ENCODE measurements at places on chromosomes 7 and 10.

DNA sequence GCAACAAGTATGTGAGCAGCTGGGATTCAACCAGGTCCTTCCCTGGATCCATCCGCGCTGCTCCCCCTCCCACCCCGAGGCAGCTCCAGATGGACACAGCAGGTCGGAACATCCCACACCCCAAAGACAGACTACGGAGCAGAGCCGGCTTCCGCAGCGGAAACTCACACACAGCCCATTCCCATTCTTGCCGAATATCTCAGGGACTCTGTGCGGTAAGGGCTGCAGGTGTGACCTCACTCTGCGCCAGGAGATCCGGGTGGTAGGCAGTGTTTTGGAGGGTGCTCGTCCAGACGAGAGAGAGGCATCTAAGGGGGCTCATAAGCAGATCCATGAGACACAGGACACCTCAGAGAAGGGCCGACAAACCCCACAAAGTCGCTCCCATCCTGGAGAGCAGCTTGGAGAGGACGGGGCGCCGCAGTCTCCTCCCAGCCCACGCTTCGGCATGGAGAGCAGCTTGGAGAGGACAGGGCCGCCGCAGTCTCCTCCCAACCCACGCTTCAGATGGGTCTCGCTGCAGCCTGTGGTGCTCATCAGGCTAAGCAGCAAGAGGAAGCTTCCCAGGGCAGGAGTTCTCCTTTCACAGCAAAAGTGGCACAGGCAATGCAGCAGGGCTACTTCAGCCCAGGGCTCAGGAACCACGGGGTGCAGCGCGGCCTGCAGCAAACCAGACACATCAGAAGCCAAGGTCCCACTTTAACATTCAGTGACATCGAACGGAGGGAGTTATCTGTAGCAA is 179.9 kb downstream of the DIP2C start:
- DNase-seq, result no peak

DNA sequence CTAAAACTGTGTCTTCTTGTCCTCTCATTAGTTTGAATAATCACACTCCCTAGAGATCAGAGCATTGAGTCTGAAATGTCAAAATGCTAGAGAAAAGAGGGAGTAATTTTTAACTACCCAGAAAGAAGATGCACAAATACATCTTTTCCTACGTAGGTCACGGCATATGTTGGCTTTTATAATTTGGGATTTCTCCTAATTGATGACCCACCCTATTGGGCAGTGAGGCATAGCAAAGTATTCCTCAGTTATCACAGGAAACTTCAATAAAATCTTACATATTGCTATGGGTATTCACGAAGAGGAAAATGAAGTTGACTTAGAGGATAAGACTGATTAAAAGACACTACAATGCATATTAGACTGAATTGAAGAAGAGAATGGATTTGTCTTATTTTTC is 25.4 kb downstream of the ARMC10 start:
- DNase-seq, result no peak

DNA sequence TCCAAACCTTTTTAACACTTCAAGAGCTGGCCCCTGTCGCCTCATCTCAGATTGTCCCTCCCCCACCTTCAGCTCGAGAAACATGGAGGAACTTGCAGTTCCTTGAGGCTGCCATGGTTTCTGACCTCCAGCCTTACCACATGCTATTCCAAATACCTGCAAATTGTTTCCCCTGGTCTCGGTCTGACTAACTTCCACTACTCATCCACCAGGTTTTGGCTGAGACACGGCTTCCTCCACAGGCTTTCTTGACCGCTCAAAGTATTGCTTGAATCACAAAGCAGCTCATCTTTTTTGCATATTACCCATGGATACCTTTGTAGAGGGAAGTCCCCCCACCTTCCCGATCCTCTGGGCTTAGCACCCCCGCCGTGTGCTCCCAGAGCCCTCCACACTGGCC is 5.2 kb upstream of the SAMD8 start:
- no peak for DNase-seq

DNA sequence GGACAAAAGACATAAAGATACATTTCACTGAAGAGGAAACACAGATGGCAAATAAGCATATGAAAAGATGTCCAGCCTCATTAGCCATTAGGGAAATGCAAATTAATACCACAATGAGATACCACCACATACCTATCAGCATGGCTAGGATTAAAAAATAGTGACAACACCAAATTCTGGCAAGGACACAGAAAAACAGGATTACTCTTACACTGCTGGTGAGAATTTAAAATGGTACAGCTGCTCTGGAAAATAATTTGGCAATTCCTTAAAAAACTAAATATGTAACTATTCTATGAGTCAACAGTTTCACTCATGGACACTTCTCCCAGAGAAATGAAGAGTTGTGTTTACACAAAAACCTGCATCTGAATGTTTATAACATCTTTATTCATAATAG is 121.1 kb downstream of the C10orf90 start:
- no peak for DNase-seq

- no peak for DNase-seq
Measured at GRCh38 chr7:90025771-90026170, 128.5 kb upstream of the STEAP1 start.

GRCh38 chr7:148921806-148922205 is 37.7 kb upstream of the EZH2 start:
- no peak for DNase-seq

DNA sequence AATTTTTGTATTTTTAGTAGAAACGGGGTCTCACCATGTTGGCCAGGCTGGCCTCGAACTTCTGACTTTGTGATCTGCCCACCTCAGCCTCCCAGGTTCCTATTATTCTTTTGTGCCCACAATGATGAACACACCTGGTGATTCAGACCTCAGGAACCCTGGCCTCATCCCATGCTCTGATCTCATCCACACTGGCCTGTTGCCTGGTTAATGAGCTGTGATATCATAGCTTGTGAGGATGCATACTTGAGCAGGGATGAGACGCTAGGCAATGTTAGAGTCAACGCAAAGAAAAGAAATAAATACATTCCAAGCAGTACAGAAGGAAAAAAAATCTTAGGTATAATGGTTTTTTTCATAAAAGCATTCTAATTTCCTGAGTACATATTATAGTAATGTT is 82.4 kb upstream of the RNF32 start:
- DNase-seq, result no peak

GRCh38 chr10:117621795-117622420 is 79.4 kb downstream of the EMX2 start:
- DNase-seq, result no peak

- DNase-seq, result no peak
Measured at GRCh38 chr10:58359541-58359940, 24.7 kb downstream of the UBE2D1 start.

DNA sequence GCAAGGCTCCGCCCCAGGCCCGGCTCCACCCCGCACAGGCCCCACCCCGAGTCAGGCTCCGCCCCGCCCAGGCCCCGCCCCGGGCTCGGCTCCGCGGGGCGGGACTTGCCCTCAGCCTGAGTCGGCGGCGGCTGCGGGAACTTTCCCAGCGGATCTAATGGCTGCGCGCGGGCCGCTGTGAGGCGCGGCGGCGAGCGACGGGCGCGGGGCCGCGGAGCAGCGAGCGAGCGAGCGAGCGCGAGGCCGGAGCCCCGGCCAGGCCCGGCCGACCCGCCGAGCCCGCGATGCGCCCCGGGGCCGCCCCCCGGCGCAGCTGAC is at the start of gene INPP5A:
INPP5A (plus strand) TSS at position 104 of the 318 bp plus-strand sequence. CDS start 310 bp downstream, outside the sequence.
- no peak for DNase-seq

DNA sequence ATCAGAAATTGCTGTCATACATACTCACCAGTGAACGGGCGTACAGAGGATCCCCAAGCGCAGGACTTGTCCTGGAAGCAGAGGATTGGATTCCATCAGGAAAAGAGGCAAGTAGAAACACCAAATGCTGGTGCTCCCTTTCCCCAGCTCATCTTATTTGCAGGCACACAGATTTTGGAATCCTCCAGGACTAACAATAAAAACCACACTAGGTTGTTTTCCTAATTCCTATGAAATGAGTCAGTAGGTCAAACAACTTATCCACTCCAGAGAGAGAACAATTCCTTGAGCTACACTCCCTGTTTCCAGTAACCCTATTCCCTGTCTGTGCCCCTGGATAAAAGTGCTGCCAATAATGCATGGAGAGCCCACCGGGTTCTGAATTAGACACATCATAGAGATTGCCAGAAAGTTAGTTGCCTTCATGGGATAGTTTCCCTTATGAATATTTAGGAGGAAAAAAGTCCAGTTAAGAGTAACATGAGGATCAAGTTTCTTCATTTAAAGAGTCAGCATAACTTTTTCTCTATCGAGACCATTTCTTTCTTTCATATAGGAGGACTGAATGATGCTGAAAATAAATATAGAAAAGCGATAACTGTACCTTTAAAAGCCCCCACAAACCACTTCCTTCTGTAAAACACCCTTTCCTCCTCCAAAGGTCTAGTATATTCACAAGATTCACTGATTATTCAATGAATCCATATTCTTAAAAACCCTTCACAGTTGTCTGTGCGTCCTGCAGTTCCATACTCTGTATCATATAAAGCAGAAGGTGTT is 178.3 kb upstream of the KLF14 start:
- no peak for DNase-seq

- peak; percentile 6 for DNase-seq
Measured at GRCh38 chr7:11830582-11831155, 1.3 kb downstream of the THSD7A start.

DNA sequence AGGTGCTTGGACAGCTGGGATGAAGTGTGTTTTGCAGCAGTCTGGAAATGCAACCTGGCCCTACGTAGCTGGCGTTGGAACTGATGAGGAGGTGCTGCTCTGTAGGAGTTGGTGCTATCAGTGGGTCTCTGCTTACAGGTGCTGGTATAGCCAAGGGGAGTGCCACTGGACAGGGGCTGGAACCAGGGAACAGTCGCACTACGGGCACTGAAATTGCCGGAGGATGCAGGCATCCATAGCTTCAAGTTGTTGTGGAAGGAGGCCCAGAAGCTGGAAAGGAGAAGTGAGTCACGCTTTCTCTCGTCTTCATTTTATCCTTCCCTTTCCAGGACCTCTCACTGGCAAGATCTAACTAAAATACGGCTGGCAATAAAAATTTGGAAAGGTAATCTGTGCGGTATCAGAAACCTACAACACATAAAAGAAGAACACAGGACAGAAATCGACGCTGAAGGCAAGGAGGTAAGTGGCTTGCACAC is 25.8 kb downstream of the MACC1 start:
- no peak for DNase-seq

GRCh38 chr7:6546498-6547251 is 4.6 kb downstream of the GRID2IP start:
- DNase-seq, result no peak

GRCh38 chr7:93921607-93922566 is at the start of gene GNG11:
Gene GNG11, plus strand, starts transcription at chr7:93921735. Its CDS starts 403 bp downstream, at chr7:93922138.
- DNase-seq, result peak; percentile 31

DNA sequence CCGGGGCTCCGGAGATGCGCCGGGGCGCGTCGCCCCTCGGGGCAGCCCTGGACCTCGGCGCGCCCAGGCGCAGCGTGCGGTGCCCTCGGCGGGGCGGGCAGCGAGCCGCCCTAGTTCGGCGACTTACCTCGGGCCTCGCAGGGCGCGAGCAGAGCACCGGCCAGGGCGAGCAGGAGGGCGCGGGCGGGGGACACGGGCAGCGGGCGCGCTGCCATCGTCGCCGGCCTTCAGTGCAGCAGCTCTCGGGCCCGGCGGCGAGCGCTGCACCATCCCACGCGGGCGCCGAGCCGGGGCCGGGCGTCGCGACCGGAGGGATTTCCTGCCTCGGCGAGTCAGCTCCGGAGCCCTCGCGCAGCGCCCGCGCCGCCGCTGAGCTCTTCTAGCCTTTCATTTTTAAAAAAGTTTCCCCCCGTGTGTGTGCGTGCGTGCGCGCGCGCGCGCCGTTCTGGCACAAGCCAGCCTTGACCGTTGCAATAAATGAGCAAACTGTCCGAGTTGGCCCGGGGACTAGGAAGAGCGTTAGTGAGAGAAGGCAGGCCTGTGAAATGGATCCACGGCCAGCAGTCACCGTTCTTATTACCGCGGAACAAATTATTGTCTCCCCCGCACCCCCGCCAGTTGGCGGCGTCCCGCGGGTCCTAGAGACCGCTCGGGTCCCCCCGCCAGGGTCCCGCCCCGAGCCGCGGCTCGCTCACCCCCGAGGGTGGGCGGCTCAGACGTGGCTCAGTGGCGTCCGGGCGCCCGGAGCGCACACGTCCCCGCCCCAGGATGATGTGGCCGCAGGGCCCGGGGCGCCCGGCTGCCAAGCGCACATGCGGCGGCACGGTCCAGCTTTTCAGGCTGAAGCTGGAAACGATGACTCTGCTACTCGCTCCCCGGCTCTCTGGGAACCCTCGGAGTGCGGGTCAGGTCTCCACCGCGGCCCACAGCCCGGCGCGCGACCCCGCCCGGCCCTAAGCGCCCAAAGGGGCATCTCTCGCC is at the start of gene ADAM12:
ADAM12 (minus strand) TSS at position 547 of the 981 bp plus-strand sequence; CDS start at position 215, 332 bp downstream.
- no peak for DNase-seq

GRCh38 chr7:118902600-118902999 is 678.1 kb downstream of the ANKRD7 start:
- DNase-seq, result no peak

DNA sequence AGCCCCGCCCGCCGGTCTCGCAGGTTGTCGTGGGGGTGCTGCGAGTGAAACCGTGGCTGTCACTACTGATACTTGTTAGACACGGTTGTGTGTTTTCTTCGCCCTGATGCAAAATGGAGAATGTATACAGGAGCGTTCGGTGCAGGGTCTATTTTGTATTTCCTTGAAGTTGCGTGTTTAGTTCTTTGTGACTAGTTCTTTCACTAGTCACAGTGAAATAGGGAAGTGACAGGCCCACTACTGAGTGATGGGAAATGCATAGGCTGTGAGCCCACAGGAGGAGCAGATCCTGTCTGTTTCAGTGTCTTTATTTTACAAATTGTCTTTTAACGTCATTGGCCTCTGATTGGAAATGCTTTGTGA is 675 bp downstream of the ABRAXAS2 start:
- DNase-seq, result no peak

- no peak for DNase-seq
Measured at GRCh38 chr10:78802866-78803265, 265.9 kb upstream of the ZMIZ1 start.

- DNase-seq, result no peak
Measured at GRCh38 chr7:41858201-41858600, 155.3 kb upstream of the INHBA start.

- DNase-seq, result no peak
Measured at GRCh38 chr10:551373-552252, 137.9 kb downstream of the DIP2C start.

- DNase-seq, result no peak
Measured at GRCh38 chr7:6571160-6571779, 6.0 kb upstream of the ZDHHC4 start.

GRCh38 chr7:46186131-46186530 is 265.1 kb upstream of the IGFBP3 start:
- DNase-seq, result no peak

DNA sequence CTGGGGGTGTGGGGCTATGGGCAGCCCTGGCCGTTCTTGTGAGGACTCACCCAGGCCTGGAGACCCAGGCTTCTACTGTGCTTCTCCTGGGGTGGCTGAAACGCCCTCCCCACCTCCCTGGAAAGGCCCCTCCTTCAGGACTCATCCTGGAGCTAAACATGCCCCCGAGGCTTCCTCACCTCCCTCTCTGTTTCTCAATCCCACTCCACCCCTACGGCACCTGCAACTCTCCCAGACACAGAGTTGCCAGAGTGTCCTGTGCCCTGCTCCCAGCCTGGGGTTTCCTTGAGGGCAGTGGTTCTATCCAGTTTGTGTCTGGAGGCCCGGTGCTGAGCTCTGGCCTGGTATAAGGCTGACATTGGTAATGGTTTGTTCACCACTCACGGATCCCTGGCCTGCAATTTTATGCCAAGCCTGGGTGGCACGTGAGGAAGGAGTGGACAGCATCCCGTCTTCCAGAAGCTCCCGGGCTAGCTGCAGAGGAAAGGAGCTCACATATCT is 68.0 kb downstream of the GRID1 start:
- DNase-seq, result no peak

- no peak for DNase-seq
Measured at GRCh38 chr7:35695473-35695850, 527 bp upstream of the HERPUD2 start.

Measured in SK-N-DZ (cell line).